ENCODE measurements at places on chromosomes 7 and 10. TPM values are rescaled to one million over a fixed set of nuclear protein-coding genes. Genes with fewer than 3 reads are reported as not detected.

Gene MALRD1
- not detected for total RNA-seq

Gene FAM131B
- total RNA-seq: 1.1 TPM

Gene NPY4R2
- not detected for total RNA-seq

Gene CADPS2
- total RNA-seq: 19.9 TPM

Gene CACNB2
- 0.14 TPM for total RNA-seq

Gene CRYGN
- not detected for total RNA-seq

Gene ADD3
- total RNA-seq: 102 TPM

Gene TBXAS1
- total RNA-seq: 0.66 TPM

Gene DIP2C
- 6.6 TPM for total RNA-seq

Gene SCD
- total RNA-seq: 200 TPM

Gene ABCC2
- total RNA-seq: 1.0 TPM

Gene LRRC17
- 5.7 TPM for total RNA-seq

Gene DNA2
- 2.8 TPM for total RNA-seq

Gene CLCN1
- not detected for total RNA-seq

Gene UPK3BL2
- total RNA-seq: 1.3 TPM

Gene SORCS1
- not detected for total RNA-seq

Gene HYAL4
- total RNA-seq: 1.3 TPM

Gene GNAI1
- total RNA-seq: 47.2 TPM

Gene EIF5AL1
- total RNA-seq: 0.72 TPM

Gene GPR146
- total RNA-seq: 0.14 TPM

Gene CALN1
- not detected for total RNA-seq

Gene SBDS
- total RNA-seq: 71.3 TPM

Gene ASAH2
- 0.72 TPM for total RNA-seq

Gene GRM3
- total RNA-seq: not detected

Gene HOXA1
- not detected for total RNA-seq

Gene GIMAP7
- total RNA-seq: not detected

Gene TMEM236
- under 0.01 TPM for total RNA-seq

Gene MYL10
- not detected for total RNA-seq

Gene CDHR1
- total RNA-seq: not detected

Gene RHOBTB1
- total RNA-seq: 31.1 TPM

Gene TEX47
- not detected for total RNA-seq

Gene NRG3
- under 0.01 TPM for total RNA-seq

Gene OR9A2
- not detected for total RNA-seq

Gene NOS3
- 4.6 TPM for total RNA-seq

Gene SFTPA1
- not detected for total RNA-seq

Gene LBX1
- not detected for total RNA-seq

Gene KIF20B
- 2.4 TPM for total RNA-seq

Gene CDC14C
- total RNA-seq: not detected

Gene IGF2BP3
- total RNA-seq: 180 TPM

Gene FAS
- 63.5 TPM for total RNA-seq

Gene DNAJC12
- 0.29 TPM for total RNA-seq

Gene CHRM2
- 20.8 TPM for total RNA-seq

Gene TLX1
- not detected for total RNA-seq

Gene COL17A1
- under 0.01 TPM for total RNA-seq

Gene CCDC146
- total RNA-seq: 1.0 TPM

Gene ENKUR
- not detected for total RNA-seq

Gene ZKSCAN5
- 16.9 TPM for total RNA-seq

Gene SAP25
- total RNA-seq: not detected
